ENCODE measurements at places on chromosomes 12 and 14. TPM values are rescaled to one million over a fixed set of nuclear protein-coding genes. Genes with fewer than 3 reads are reported as not detected.

DNA sequence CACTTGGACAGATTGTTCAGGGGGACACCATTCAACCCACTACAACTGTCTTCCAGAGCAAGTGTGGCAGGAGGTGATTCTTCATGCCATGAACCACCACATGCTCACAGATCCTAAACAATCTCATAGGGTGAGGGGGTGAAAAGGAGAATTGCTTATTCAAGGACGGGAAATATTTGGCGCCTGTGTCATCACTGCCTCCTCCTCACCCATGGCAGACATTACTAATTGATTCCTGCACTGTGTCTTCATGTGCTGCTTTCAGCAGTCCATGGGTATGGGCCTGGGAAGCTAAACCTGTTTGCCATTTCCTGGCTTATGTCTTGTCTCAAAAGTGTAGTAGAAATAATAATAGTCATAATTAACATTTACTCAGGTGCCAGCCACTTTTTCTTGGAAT lies 31.3 kb downstream of the MMAB start:
- no peak for ATAC-seq
- H3K36me3 ChIP-seq: no peaks in the 10 kb centered on the region
- H3K4me1 ChIP-seq: peaks cover 5% of the 10 kb centered on the region
- H3K4me3 ChIP-seq: no peak overlapping the region
- H3K27ac ChIP-seq: no peak overlapping the region
- peaks cover under 1% of the 10 kb centered on the region for H3K27me3 ChIP-seq

DNA sequence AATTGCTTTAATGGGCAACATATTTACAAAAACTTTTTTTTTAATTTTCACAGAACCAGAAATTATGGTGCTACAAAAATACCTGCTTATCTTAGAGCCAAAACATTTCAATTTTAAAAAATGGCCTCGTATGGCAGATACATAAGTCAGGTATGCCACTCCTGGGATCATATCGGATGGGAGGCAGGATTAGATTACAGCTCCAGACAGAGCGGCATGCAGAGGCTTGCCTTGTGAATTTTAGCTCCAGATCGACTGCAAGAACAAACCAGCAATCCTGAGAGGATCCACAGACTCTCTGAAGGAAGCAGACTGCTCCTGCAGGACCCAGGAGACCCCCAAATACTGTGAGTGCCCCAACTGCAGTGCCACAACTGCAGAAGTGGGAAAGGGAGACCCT lies 169.3 kb upstream of the AMIGO2 start:
- H3K36me3 ChIP-seq: peaks cover 34% of the 10 kb centered on the region
- no peak overlapping the region for H3K27ac ChIP-seq
- ATAC-seq: no peak
- H3K27me3 ChIP-seq: no peaks in the 10 kb centered on the region

OTOGL gene
- total RNA-seq: not detected

DNA sequence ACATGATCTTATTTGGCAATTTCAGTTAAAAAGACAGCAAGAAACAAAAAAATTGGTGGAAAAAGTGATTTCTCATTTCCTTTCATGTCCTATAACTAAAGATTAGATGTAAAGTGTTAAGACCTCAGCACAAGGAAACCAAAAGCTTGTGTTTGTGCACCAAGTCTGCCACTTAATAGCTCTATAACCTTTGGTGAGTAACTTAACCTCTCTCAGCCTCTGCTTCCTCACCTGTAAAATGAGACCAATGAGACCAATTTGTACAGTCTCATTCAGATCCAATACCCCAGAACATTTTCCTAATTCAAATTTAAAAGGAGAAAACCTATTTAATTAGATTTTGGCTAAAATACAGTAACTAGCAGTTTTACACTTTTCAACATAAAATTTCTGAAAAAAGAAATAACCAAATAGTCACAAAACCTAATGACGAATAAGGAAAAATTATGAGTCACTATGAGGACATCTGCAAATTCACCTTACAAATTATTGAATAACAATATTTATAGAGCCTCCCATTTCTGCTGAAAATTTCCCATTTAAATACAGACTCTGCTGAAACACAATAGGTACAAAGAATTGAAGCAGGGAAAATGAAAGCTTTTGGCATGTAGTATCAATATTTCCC lies 71.1 kb downstream of the EPS8 start:
- no peaks in the 10 kb centered on the region for H3K36me3 ChIP-seq
- no peak for ATAC-seq

DNA sequence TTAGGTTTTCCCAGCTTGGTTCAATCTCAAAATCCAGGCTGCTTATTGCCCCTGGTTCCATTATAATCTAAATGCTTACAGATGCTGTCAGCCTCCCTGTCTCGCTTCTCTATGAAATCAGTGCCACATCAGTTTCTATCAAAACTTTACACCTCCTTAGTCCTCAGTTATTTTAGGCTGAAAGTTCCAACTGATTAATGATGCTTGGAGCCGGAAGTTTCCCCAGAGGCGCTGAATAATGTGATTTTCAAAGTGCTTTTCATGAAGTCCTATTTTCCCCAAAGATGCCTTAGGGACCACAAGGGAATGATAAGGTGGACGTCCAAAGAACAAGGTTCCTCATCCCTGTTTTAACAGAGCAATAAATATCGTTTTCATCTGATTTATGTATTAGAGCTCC lies 262.4 kb upstream of the RMST start:
- H3K4me1 ChIP-seq: no peaks in the 10 kb centered on the region
- ATAC-seq: no peak
- H3K27me3 ChIP-seq: peaks cover 13% of the 10 kb centered on the region
- H3K27ac ChIP-seq: no peak overlapping the region
- H3K4me3 ChIP-seq: no peak overlapping the region

TBX5 gene
- total RNA-seq: not detected

DNA sequence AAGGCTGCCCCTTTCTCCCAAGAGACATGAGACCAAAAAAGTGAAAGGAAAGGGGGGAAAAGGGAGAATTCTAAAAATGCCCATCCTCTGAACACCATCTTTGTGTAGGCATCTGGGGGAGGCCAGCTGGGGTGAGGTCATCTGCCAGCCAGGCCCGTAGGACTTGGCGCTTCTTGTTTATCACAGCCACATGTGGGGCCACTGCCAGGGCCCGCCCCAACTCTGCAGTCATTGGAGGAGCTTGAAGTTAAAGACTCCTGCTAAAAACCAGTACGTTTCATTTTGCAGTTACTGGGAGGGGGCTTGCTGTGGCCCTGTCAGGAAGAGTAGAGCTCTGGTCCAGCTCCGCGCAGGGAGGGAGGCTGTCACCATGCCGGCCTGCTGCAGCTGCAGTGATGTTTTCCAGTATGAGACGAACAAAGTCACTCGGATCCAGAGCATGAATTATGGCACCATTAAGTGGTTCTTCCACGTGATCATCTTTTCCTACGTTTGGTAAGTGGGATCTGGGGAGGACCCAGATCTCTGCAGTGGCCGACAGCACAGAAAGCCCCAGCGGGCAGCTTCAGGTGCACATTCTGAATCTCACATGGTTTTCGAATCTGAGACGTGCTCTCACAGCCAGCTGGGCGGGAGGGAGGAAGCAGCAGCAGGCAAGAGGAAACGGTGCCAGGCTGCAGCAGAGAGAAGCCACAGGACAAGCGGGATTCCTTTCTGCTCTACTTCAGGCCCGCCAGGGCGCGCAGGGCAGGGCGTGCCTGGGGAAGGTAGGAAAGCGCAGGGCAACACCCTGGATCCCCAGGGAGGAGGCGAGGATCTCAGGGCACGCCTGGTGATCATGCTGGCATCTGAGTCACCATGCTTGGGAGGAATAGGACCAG lies at the start of gene P2RX7:
TSS of gene P2RX7 (plus strand) at position 276 of the 881 bp plus-strand sequence. CDS start at position 371, 95 bp downstream.
- peak within 1 kb of the TSS; percentile 93 for H3K4me3 ChIP-seq
- peaks cover 38% of the 10 kb centered on the region for H3K4me1 ChIP-seq
- H3K36me3 ChIP-seq: no peaks in the 10 kb centered on the region

FOXN4 gene
- not detected for total RNA-seq

DNA sequence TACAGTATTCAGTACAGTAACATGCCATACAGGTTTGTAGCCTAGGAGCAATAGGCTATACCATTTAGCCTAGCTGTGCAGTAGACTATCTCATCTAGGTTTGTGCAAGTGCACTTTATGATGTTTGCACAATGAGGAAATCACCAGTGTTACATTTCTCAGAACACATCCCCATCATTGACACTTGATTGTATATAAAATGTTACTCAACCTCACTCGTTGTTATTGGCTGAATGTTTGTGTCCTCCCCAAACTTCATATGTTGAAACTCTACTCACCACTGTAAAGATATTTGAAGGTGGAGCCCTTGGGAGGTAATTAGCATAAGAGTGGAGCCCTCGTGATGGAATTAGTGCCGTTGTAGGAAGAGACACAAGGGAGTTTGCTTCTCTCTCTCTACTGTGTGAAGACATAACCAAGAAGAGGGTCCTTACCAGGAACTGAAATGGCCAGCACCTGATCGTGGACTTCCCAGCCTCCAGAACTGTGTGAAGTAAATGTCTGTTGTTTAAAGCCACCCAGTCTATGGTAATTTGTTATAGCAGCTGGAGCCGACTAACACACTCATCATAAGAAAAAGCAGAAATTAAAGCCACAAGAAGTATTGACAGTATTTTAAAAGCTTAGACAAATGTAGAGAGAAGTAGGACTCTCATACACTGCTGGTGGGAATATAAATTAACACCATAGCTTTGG lies 3.2 kb upstream of the MED13L start:
- no peak overlapping the region for H3K27ac ChIP-seq
- H3K36me3 ChIP-seq: peaks cover 12% of the 10 kb centered on the region
- H3K4me1 ChIP-seq: peaks cover 8% of the 10 kb centered on the region
- H3K4me3 ChIP-seq: no peak overlapping the region

DNA sequence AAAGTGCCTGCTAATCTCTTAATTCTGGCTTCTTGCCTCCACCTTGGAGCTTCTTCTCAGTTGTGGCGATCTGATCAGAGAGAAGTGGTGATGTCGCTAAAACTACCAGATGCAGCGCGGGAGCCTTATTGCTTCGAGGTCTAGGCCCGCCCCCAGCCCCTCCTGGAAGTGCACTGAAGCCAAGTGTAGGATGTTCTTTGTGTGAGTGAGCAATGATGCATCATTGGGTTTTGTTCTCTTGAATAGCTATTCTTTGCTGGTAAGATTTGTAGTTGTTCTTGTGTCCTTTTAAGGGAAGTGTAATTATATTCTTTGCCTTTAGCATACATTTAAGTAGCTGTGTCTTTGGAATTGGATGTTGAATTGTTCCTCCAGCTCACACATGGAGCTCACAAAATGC lies 35.8 kb downstream of the MTHFD1 start:
- H3K4me3 ChIP-seq: peak overlapping the region; percentile 61
- H3K36me3 ChIP-seq: peaks cover 98% of the 10 kb centered on the region

CIROP gene
- total RNA-seq: not detected

GRCh38 chr14:105331575-105332349 lies 17.2 kb downstream of the PACS2 start:
- H3K4me1 ChIP-seq: peaks cover 15% of the 10 kb centered on the region
- no peaks in the 10 kb centered on the region for H3K27me3 ChIP-seq
- ATAC-seq: no peak
- H3K4me3 ChIP-seq: peak overlapping the region; percentile 26
- peak overlapping the region; percentile 34 for H3K27ac ChIP-seq
- H3K36me3 ChIP-seq: no peaks in the 10 kb centered on the region

GRCh38 chr12:89189448-89189847 lies 162.9 kb downstream of the DUSP6 start:
- H3K27me3 ChIP-seq: no peaks in the 10 kb centered on the region
- no peak for ATAC-seq
- H3K36me3 ChIP-seq: no peaks in the 10 kb centered on the region
- H3K4me3 ChIP-seq: no peak overlapping the region

CPNE6 gene
- total RNA-seq: not detected

SLCO1B1 gene
- total RNA-seq: not detected

SLC25A21 gene
- total RNA-seq: not detected

DAO gene
- not detected for total RNA-seq

- H3K27me3 ChIP-seq: peaks cover 4% of the 10 kb centered on the region
- H3K27ac ChIP-seq: no peak overlapping the region
- peak; percentile 67 for ATAC-seq
- no peaks in the 10 kb centered on the region for H3K4me1 ChIP-seq
Observed at GRCh38 chr12:31117203-31118011, 43.7 kb downstream of the DDX11 start.

DNA sequence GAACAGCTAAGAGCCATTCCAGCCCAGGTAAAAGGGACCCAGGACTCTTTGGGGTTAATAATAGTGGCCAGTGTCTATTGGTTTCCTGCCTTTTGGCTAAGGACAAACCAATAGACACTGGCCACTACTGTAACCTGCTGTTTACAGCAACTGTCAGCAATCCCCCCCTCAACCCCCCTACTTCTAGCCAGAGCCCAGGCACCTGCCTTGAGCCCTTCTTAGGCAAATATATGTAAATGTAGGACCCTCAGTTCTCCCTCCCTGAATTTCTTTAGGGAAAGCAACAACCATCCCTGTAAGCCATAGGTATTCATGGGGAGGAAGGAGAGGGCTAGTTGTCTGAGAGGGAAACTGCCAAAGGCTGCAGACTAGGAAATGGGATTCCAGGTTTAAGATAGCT lies 22.3 kb downstream of the HOXC4 start:
- H3K27ac ChIP-seq: no peak overlapping the region
- no peaks in the 10 kb centered on the region for H3K36me3 ChIP-seq
- peaks cover 19% of the 10 kb centered on the region for H3K27me3 ChIP-seq
- no peak for ATAC-seq
- H3K4me3 ChIP-seq: no peak overlapping the region

DNA sequence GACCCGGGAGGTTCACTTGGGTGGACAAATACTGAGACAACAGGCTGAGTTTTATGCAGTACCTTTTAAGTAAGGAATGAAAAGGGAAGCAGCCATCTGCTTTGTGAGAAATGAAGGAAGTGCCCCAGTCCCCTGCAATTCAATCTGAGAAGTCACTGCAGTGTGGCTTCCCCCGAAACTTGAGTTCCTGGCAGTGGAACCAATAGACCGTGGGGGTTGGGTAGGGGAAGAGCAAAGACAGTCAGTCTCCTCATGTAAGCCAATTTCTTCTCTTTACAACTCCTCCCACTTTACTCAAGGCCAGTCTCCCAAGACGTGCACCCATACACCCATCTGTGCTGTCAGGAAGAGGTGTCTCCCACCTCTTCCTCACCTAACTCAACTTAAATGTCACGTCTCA lies 206.5 kb downstream of the BCAT1 start:
- peak overlapping the region; percentile 90 for H3K27ac ChIP-seq
- H3K36me3 ChIP-seq: no peaks in the 10 kb centered on the region
- peak overlapping the region; percentile 76 for H3K4me3 ChIP-seq
- peaks cover 10% of the 10 kb centered on the region for H3K4me1 ChIP-seq
- ATAC-seq: peak; percentile 82

GRCh38 chr14:100124551-100125088 lies 34.8 kb downstream of the DEGS2 start:
- no peaks in the 10 kb centered on the region for H3K27me3 ChIP-seq
- peaks cover 10% of the 10 kb centered on the region for H3K4me1 ChIP-seq
- H3K36me3 ChIP-seq: peaks cover 88% of the 10 kb centered on the region
- peak overlapping the region; percentile 18 for H3K27ac ChIP-seq

MUCL1 gene
- not detected for total RNA-seq

GRCh38 chr12:109302770-109303169 lies 6.3 kb downstream of the FOXN4 start:
- H3K4me1 ChIP-seq: no peaks in the 10 kb centered on the region
- no peaks in the 10 kb centered on the region for H3K36me3 ChIP-seq
- peaks cover 28% of the 10 kb centered on the region for H3K27me3 ChIP-seq
- H3K4me3 ChIP-seq: no peak overlapping the region

TRIM9 gene
- 1.3 TPM for total RNA-seq

- no peak overlapping the region for H3K27ac ChIP-seq
- no peaks in the 10 kb centered on the region for H3K27me3 ChIP-seq
- no peak overlapping the region for H3K4me3 ChIP-seq
- H3K4me1 ChIP-seq: no peaks in the 10 kb centered on the region
Observed at GRCh38 chr12:20096430-20096829, 271.9 kb upstream of the PDE3A start.

Measured in activated T-helper 17 cell treated with anti-CD3 and anti-CD28 coated beads, Interleukin-2, amount 50 U/mL, for 72 hours (primary cell).